ENCODE measurements at places on chromosomes 12 and 14. TPM values are rescaled to one million over a fixed set of nuclear protein-coding genes. Genes with fewer than 3 reads are reported as not detected.

DNA sequence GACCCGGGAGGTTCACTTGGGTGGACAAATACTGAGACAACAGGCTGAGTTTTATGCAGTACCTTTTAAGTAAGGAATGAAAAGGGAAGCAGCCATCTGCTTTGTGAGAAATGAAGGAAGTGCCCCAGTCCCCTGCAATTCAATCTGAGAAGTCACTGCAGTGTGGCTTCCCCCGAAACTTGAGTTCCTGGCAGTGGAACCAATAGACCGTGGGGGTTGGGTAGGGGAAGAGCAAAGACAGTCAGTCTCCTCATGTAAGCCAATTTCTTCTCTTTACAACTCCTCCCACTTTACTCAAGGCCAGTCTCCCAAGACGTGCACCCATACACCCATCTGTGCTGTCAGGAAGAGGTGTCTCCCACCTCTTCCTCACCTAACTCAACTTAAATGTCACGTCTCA is 206.5 kb downstream of the BCAT1 start:
- no peak for DNase-seq

DNA sequence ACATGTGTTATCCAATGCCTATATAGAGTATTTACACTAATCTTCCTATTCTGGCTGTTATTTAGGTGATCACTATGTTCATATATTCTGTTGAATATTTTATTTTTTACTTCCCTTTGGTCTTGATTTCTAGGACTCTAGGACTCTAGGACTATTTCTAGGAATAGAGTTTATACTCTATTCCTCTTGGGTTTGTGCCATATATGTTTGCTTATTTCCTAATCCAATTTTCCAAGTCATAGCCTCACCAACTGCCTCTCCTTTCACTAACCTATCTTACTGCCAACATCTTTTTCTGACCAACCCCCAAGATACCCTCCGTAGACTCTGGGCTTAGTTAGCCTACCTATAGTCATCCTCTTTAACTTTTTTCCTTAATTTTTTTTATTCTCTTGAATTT is 28.5 kb downstream of the ARF6 start:
- no peak for DNase-seq

- DNase-seq, result no peak
Observed at GRCh38 chr14:101542391-101542790, 18.9 kb upstream of the DIO3 start.

DNA sequence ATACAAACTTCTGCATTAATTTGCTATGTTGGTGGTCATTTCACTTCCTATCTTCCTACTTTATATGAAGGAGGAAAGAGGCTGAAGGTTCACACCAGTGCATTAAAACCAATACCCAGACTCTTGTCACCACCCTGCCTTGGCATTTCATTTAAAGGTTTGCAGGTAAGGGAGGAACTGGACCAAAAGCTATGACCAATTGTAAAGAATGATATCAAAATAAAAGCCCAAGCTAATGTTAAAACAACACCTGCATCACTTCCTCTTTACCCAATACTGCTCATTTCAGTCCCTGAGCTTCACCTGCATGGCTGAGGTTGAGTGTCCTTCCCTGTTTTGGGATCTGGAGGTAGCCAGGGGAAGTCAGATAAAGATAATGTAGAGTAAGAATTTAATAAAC is 47.2 kb upstream of the TMEM233 start:
- no peak for DNase-seq

- no peak for DNase-seq
Observed at GRCh38 chr12:26493656-26494055, 298.3 kb downstream of the SSPN start.

DNA sequence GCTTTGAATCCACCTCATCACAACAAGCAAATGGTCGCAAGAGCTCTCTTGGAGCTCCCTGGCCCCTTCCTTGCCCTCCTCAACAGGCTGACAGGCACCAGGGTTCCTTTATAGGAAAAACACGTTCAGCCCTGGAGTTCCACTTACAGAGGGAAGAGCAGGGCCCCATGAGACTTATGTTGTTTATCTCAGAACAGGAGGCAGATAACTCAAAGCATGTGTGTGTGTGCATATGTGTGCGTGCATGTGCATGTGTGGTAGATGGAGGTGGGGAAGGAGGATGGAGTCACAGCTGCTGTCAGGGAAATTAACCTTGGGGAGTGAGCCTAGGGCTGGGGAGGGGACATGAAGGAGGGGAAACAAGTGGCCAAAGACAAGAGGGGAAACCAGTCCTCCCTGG is 138.1 kb downstream of the DPF3 start:
- DNase-seq, result no peak

DNA sequence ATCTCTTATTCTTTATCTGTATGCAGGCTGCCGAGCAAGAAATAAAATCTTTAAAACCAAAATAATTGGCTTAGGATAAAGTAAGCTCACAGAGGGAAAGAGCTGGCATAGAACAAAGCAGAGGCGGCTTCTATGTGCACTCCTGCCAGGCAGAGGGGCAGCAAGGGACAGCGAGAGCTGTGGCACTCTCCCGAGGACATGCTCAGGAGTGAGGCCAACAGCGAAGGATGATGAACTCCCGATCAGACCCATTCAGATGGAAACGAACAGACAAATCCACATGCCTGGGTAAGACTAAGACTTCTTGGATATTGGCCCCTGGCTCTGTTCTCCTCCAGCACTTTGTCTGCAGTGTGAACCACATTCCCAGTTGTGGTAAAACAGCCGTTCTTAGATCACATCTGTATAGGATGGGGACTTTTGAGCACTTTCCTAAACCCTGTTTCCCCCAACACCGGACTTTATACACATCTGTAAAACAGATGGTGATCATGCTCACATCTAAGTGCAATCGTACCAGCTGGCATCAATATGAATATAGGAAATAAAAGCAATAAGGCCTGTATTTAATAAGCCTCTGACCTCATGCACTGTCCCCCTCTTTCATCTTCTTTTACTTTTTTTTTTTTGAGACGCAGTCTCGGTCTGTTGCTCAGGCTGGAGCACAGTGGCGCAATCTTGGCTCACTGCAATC is 134.1 kb downstream of the PPM1H start:
- no peak for DNase-seq

GRCh38 chr14:71592361-71592760 is 339.9 kb upstream of the RGS6 start:
- no peak for DNase-seq

- no peak for DNase-seq
Observed at GRCh38 chr12:46522071-46522470, 149.5 kb upstream of the SLC38A2 start.

GRCh38 chr12:18313306-18313705 is 52.0 kb downstream of the PIK3C2G start:
- DNase-seq, result no peak

DNA sequence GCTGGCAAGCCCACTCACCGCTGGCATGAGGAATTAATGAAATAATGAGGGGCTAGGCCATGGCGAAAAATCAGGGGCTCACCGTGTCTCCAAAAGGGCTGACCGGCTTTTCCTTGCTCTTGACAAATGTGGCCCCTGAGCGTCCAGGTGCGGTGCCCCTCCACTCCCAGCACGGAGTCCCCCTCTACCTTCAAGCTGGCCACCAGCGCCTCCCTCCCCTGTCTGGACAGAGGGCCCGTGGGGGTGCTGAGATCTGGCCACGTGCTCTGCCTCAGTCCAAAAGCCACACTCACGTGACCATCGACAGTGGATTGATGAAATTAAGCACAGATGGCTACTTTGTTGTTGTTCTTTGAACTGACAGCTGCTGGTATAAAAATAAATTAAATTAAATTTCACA is 78.8 kb upstream of the BCL11B start:
- no peak for DNase-seq

DNA sequence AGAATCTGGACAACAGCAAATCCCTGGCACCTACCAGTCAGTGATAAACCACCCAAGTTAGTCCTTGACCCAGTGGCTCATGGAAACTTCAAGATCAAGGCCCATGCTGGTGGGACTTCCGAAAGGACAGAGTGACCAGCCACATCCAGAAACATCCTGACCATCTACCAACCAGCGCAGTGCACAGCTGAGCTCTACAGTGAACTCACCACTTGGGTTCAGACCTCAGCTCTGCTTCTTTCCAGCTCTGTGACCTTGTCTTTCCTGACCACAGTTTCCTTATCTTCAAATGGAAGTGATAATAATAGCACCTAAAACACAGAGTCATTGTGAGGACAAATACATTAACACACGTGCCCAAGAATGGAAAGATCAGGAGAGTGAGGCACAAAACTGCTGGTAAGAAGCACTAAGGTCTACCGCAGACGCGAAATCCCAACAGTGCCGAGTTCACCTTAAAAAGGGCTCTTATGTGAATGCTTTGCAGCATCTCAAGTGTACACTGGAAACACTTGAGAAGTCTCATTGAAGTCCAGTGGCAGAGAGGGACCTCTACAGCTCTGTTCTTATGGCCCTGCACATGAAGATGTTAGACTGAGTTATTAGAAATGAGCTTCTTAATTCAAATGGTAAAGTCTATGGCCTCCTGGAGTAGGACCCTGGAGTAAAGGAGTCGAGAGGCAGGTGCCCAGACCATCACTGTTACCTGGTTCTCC is 128.8 kb downstream of the CCDC60 start:
- DNase-seq, result no peak

- DNase-seq, result no peak
Observed at GRCh38 chr14:77988096-77988870, 181.9 kb upstream of the NRXN3 start.

GRCh38 chr14:71597287-71597920 is 334.8 kb upstream of the RGS6 start:
- no peak for DNase-seq

- no peak for DNase-seq
Observed at GRCh38 chr14:75469606-75470237, 41.9 kb downstream of the JDP2 start.

GRCh38 chr14:77141214-77142004 is at the start of gene ZDHHC22:
Gene ZDHHC22 (minus strand): TSS chr14:77141791. CDS start chr14:77139738, 2,053 bp downstream.
- DNase-seq, result no peak

DNA sequence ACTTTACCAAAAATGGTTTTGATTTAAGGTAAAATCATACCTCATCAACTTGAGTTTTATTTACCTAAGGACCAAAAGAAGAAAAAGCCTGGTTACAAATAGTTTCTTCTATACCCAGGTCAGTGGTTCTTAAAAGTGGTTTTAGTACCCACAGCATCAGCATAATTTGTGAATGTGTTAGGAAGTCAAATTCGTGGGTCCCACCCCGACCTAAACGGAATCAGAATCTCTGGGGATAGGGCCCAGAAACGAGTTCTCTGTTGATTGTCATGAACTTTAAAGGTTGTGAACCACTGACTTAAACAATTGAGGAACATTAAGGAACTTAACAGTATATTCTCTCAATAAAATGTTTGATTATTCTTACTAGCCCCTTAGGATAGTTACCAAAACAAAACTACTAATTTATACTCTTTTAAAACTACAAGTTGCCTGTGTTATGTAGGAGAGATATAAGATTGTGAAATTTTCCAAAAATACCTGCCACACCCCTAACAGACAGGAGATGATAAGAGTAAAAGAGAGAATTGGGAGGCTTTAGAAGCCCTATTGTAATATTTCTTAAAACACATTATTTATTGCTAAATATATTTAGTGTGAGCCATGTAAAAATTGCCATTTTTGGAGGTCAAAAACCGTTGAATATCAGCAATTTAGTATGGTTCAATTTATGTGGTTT is 669 bp upstream of the SLC25A21 start:
- DNase-seq, result no peak

- DNase-seq, result no peak
Observed at GRCh38 chr12:25840678-25841465, 117.6 kb upstream of the RASSF8 start.

- no peak for DNase-seq
Observed at GRCh38 chr14:69612014-69612782, 802 bp downstream of the SUSD6 start.

GRCh38 chr14:54589843-54590242 is 22.9 kb downstream of the SAMD4A start:
- no peak for DNase-seq

GRCh38 chr14:91516663-91517388 is 6.7 kb upstream of the PPP4R3A start:
- DNase-seq, result no peak

GRCh38 chr14:92696366-92696765 is 52.1 kb downstream of the LGMN start:
- DNase-seq, result no peak

DNA sequence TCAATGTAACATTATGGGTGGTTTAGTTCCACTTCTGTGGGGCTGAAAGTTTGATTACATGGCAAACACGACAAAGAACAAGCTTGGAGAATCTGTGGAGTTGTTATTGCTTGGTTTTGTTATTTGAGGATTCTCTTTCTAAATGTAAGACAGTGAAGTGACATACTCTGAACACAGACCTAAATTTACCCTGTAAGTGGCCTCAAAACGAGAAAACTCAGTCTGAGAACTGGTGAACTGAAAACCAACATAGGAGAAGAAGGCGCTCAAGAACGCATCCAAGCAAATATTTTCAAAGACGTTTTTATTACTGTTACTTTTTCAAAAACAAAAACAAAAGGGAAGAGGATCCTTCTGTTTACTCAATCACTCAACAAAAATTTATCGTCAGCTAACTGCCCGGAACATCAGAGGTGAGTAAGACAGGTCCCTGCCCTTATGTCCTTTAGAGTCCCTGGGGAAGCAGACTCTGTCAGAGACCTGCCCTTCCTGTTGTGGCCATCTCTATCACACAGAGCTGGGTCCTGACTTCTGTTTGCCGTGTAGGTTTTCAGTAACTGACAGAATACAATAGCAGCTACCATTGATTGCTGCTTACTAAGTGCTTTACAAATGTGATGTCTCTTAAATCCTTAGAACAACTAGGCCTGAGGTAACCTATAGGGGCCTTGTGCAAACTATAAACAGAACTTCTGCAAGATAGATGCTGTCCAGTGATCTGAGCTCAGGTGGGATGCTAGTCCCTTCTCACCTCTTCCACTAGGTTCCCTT is 79.3 kb upstream of the C12orf71 start:
- no peak for DNase-seq

GRCh38 chr14:101953151-101953550 is 11.2 kb upstream of the DYNC1H1 start:
- DNase-seq, result no peak

- no peak for DNase-seq
Observed at GRCh38 chr12:49809381-49809905, 18.8 kb downstream of the NCKAP5L start.

GRCh38 chr14:102471921-102472790 is 37.4 kb downstream of the ANKRD9 start:
- no peak for DNase-seq

The KITLG gene
- polyA plus RNA-seq, result 39.7 TPM

The CMKLR1 gene
- 5.3 TPM for polyA plus RNA-seq

The OLR1 gene
- polyA plus RNA-seq, result 1.8 TPM

The PLEKHD1 gene
- 6.1 TPM for polyA plus RNA-seq

The RASSF9 gene
- polyA plus RNA-seq, result 20.1 TPM

The FAM181A gene
- not detected for polyA plus RNA-seq

The CRACR2A gene
- 1.2 TPM for polyA plus RNA-seq

The TMEM52B gene
- 154 TPM for polyA plus RNA-seq

The TBX3 gene
- 79.5 TPM for polyA plus RNA-seq

The FGFR1OP2 gene
- polyA plus RNA-seq, result 71.5 TPM

The TCTN2 gene
- polyA plus RNA-seq, result 29.1 TPM

The ACVRL1 gene
- 32.8 TPM for polyA plus RNA-seq

The KRT4 gene
- 0.29 TPM for polyA plus RNA-seq

Measured in right renal pelvis (tissue), 4 donors.